ENCODE measurements at places on chromosomes 2 and 18.

- peak; percentile 43 for DNase-seq
Observed at GRCh38 chr2:188291617-188292347, at the start of gene GULP1. Gene GULP1 (plus strand): TSS chr2:188291874. CDS start chr2:188477703, 185,829 bp downstream.

DNA sequence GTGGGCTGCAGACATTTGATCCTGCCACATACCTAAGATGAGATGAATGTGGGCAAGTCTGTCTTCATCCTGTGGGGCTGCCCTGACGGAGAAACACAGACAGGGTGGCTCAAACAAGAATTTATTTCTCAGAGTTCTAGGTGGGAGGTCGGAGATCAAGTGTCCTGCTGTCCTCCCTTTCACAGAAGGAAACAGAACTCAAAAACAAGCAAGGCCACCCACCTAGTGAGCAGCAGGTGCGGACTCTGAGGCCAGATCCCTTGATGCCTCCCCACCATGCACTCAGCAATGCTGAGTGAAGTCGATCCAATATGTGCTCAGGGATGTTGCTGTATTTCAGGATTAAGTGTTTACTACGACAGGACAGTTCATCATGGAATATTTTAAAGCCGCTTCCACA lies 63.0 kb upstream of the SNTG2 start:
- no peak for DNase-seq

GRCh38 chr2:232420073-232420454 lies 13.4 kb downstream of the ALPG start:
- no peak for DNase-seq

DNA sequence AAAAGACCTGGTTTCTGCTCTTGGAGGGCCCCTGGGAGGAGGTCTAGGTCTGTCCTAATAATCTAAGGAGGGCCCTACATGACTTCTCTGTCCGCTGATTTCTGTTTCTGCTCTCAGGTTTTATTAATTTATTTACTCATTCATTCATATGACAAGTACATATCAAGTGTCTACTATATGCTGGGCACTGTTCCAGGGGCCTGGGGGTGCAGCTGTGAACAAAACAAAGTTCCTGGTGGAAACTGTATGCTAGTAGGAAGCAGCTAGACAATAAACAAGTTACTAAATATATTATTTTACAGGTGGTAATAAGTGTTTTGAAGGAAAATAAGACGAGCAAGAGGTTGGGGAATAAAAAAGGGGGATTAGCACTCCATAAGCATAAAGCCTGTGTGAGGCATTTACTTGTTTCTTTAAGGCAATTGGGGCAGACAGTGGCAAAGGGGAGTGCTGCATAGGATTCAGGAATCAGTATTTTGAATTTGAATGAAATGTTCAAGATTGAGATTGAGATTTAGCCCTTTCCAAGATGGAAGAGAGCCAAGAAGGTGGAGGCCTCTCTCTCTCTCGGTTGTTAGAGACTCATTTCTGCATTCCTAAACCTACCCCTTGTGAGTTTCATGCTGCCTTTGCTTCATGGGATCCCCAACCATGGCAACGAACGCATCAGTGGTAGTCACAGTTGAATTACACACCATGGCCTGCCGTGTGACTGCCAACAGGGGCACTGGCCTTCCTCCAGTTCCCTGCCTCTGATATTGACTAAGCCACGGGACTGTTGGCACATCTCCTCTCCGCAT lies 28.3 kb downstream of the DRC1 start:
- DNase-seq: no peak

- no peak for DNase-seq
Observed at GRCh38 chr2:28406276-28407096, 13.8 kb downstream of the FOSL2 start.

DNA sequence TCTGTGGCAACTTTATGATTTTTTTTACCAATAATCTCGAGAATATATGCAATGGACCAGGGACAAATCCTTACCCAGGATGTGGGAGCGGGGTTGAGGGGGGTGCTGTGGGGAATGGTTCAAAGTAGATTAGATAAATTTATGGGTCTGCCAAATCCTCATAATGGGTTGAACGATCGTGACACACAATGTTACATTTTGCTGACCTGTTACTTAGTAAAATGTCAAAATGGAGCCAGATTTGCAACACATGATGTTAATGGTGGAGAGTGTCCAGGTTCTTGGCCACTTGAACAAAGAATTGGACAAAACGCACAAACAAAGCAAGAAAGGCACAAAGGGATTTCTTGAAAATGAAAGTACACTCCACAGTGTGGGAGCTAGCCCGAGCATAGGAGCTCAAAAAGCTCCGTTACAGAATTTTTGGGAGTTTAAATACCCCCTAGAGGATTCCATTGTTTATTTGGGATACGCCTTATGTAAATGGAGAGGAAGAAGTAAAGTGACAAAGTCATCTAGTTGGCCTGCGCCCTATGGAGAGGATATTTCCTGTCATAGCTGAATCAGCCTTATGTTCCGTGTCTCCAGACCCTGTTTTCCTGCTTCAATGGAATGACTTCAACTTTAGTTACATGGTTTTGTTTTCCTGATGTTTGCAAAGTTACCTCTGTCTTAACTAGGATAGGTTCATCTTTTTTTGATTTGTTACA lies 776.0 kb downstream of the DCC start:
- DNase-seq: no peak

- DNase-seq: no peak
Observed at GRCh38 chr2:74146929-74147726, 584 bp downstream of the BOLA3 start.

DNA sequence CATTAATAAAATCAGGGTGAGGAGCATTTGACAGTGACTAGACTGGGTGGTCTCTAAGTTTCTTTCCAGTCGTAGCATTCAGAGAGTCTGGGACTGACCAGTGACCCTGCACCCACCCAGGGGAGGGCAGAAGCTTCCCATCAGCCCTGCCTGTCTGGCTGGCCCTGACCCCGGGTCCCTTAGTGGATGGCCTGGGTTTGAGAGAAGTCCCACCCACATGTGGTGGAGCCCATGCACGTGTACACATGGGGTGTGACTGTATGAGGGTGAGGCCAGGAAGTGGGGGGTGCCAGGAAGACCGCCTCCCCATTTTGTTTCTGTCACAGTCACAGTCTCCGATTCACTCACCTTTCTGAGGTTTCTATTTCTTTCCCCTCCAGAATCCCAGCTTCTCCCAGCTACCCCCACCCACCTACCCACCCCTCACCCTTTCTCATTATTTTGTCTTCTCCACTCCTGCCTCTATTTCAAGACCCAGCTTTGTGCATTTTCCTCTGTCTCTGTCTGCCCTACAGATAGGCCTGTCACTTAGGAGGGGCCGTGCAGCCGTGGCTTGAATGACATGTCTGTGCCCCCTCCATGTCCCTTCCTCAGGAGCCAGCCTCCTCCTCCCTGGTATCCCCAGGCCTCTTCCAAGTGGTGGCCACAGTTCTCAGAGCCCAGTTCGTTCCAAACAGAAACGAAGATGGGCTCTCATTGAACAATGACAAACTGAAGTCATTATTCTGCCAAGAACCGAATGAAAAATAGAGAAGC lies 13.6 kb downstream of the CIB4 start:
- DNase-seq: no peak

- DNase-seq: no peak
Observed at GRCh38 chr18:63152791-63153190, 166.8 kb downstream of the BCL2 start.

GRCh38 chr18:3529077-3529476 lies 79.1 kb downstream of the TGIF1 start:
- DNase-seq: no peak

- no peak for DNase-seq
Observed at GRCh38 chr2:1632510-1632909, 111.8 kb downstream of the PXDN start.

All from fibroblast of the conjunctiva (primary cell).